ENCODE measurements at places on chromosomes 12 and 14. TPM values are rescaled to one million over a fixed set of nuclear protein-coding genes. Genes with fewer than 3 reads are reported as not detected.

GRCh38 chr12:70393787-70394499 is 27.9 kb downstream of the KCNMB4 start:
- DNase-seq, result no peak

Gene TMCC3
- total RNA-seq, result 0.36 TPM

DNA sequence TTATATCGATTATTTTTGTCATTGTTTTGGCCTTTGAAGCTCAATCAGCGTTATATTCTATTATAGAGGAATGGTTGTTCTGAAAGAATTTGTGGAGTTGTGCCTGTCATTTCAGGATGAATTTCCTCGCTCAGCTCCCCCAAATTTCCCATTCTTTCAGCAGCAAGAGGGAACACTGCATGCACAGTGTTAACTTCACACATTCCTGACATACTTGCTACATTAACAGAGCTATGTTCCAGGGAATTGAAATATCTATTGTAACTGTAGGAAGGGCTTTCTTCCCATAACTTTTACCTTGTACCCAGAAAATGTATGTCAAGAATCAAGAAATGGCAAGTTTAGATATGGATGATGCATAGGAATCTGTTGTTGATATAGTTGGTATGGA is 379.0 kb downstream of the LRIG3 start:
- no peak for DNase-seq

GRCh38 chr14:59347511-59347900 is 117.7 kb downstream of the GPR135 start:
- no peak for DNase-seq

DNA sequence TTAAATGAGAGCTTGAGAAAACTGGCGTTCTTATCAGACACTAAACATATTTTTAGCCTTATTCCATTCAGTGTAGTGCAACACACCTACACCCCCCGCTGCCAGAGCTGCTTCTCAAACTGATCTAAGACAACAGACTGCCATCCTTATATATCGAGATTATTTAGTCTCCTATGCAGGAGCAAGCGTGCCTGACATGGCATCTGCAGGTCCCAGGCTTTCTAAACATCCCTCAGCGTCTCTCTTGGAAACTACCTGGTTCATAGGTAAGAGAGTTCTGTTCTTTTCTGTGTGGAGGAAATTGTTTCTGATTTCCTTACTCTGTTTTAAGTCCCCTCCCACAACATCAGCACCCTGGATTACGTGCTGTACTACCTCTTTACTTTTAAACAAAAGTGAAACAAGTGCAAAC is 117.1 kb upstream of the PTPRB start:
- DNase-seq, result no peak

Gene CD69
- total RNA-seq, result not detected

Gene TPH2
- under 0.01 TPM for total RNA-seq

Data from osteoblast (primary cell).